Fibroblast of skin of right quadriceps (primary cell): ENCODE measurements at places on chromosomes 7 and 10.

DNA sequence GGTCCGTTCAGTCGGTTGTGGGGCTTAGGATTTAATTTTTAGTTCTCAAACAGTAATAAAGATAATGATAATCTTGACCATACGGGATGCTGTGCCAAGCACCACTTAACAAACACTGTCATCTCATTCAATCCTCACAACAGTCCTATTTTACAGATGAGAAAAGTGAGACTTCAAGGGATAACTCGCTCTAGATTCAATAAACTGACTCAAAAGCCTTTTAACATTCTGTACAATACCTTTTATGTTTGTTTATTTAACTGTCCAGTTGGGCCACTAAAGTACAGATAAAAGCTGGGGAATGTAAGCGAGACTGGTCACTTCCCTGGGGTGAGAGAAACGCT lies 437 bp upstream of the CFAP69 start:
- DNase-seq = no peak

DNA sequence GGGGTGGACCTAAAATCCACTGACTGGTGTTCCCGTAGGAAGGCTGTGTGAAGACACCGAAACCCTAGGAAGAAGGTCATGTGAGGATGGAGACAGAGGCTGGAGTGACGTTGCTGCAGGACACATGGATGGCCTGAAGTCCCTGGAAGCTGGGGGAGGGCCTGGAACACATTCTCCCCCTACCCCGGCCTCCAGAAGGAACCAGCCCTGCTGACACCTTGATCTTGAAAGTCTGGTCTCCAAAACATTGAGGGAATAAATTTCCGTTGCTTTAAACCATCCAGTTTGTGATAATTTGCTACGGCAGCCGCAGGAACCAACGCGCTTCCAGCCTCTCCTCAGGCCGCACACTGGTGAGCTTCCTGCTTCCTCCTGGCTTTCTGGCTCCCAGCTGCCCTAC lies 288.2 kb downstream of the GLRX3 start:
- no peak for DNase-seq

- DNase-seq = no peak
These were observed 540.6 kb downstream of the ZWINT start for GRCh38 chr10:55820478-55820877.

- DNase-seq = no peak
These were observed 355.6 kb downstream of the ETV1 start for GRCh38 chr7:13633857-13634256.

- no peak for DNase-seq
These were observed 28.3 kb downstream of the GBX1 start for GRCh38 chr7:151139071-151139790.

- DNase-seq = no peak
These were observed 392 bp upstream of the UCN3 start for GRCh38 chr10:5364374-5364773.

DNA sequence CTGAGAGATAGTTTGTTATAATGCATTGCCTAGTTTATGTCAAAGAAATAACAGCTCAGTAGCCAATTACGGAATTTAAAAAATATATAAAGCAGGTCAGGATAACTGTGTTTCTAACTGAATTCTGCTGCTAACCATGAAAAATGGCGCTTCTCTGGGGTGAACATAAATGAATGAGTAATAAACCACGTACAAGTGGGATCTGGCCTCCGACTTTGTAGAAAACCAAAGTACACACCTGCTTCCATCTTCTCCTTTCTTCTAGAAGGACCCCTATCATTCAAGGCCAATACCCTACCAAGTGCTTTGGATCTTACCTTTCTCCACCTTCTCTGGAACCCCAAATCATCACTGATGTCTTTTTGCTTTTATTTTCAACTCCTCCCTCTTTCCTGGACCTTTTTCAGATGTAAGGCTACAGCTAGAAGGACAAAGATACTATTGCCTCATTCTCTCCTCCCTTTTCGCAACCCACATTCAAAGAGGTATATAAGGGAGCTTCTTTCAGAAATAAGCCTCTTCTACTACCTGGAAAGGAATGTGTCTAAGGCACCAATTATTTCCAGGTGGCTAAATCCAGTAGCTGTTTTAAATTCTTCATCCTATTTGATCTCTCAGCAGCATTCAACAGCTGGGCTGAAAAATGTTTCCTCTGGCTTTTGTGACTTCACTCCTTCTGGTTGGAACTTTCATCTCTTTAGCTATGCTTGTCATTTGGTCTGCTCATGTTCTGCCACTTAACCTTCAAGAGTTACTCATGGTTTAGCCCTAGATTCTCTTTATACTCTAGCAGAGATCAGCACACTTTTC lies 37.7 kb downstream of the NAMPT start:
- no peak for DNase-seq

DNA sequence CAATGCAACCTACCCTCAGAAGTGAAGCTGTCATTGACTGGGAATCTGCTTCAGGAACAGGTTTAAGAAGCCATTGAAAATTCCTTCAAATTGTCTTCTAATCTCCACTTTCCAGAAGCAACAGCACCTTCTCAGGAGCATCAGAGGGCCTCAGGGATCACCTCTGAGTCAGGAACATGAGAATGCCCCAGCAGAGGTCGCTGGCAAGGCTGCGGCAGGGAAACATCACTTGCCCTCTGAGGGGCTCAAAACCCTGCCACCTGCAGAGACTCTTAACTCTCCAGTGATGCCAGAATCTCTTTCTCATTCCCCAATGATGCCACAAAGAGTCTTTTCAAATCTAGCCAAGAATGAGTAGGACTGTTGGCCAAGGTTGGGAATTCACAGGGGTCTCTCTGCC lies 5.9 kb upstream of the MAPK8 start:
- no peak for DNase-seq

GRCh38 chr10:71272056-71272771 lies 46.8 kb upstream of the SLC29A3 start:
- DNase-seq = peak; percentile 84

DNA sequence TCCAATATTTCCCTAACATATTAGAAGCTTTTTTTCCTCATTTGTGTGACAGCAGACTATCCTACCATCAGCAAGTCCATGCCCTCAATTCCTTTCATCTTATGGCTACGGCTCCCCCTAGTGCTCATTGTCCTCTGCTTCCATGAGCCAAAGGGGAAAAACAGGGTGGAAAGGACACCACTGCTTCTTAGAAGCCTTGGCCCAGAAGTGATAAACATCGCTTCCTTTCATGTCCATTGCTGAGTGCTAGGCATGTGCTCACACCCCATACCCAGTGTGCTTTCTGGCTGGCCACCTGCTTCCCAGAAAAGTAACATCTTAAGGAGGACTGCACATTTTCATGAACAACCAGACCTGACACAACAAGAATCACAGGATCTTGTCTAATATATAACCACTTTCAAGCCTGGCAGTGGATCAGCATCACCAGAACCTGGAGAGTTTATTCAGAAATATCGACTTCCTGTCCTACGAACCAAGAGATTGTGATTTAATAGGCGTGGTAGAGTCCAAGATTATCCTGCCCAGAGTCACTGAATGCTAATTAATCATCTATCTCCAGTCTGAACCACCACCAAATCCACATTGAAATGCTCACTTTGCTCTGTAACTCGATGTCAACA lies 650.5 kb upstream of the SORCS1 start:
- DNase-seq = peak; percentile 42

DNA sequence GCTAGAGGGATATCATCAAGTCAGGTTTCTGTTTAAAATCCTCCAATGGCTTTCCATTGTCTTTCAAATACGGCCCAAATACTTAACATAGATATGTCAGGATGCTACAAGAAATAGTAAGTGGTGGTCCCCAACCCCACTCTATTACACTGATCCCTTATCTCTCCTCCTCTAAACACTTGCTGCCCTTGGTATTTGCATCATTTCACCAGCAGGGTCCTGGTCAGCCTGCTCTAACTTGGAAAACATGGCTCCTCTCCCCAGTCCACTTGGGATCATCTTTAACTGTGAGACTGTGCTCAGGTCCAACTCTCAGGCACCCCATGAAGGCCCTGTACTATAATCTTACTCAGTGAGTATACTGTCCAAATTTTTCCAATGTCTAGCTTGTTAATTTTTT lies 53.8 kb upstream of the GSAP start:
- DNase-seq = no peak

- no peak for DNase-seq
These were observed 83.6 kb downstream of the AOAH start for GRCh38 chr7:36640682-36641081.

DNA sequence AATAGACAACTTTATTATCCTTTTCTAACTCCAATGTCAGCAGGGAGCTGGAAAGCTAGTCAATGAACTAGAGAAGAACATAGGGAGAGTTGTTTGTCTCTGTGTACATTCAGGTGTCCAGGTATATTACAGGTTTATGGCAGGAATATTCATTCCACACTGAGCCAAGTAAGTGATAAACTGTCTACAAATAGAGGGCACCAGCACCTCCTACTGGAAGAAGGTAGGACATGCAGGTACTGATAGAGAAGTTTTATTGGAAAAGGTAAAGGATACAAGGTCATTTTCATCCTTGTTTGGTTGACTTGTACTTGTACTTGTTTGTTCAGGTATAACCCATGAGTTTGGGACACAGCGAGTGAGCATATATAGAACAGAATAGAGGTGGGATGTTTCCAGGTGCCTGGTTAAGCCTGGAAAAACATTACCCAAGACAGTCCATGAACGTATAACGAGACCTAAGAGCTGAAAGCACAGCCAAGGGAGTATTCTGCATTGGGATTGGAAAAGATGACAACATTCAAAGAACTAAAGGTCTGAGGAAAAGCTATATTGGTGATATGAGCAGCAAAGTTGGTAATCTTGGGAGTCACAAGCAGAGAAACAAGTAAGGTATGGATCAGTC lies 61.4 kb upstream of the PPP1R3C start:
- peak; percentile 39 for DNase-seq
